NCI-H460 (cell line): ENCODE measurements at places on chromosomes 12 and 14.

DNA sequence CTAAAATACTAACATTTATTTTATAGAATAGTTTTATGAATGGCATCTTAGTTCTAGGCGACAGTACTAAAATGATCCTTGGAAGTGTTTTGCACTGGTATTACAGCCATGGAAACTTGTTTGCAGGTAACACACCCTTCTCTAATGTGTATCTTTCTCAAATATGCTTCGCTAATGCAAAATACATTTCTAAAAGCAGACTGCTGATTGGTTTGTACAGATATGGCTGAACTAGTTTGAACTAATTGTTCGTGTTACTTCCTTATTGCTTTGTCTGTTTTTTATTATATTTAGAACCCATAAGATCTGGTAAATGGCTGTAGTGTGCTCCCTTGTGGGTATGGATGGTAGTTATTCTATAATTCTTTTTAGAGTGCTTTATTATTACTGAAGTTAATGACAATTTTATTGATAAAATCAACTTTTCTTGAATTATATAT is 53.0 kb downstream of the ATF7IP start:
- DNase-seq, result no peak

- DNase-seq, result no peak
Measured at GRCh38 chr12:88255847-88256246, 113.7 kb downstream of the TMTC3 start.

DNA sequence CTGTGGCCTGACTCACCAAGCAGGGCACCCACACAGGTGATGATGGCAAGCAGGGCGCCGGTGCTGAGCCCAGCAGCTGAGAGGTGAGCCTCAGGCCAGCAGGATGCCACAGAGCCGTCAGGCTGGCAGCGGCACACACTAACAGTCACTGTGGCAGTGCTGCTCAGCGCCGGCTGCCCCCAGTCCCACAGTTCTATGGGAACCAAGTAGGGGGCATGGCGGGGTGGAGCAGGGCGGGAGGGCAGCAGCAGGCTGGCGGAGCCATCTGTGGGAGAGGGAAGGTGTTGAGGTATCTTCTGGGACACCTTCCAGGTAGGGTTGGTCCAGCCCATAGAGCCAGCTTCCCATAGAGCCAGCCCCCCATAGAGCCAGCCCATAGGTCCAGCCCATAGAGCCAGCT is 7.0 kb downstream of the PSMB11 start:
- no peak for DNase-seq

DNA sequence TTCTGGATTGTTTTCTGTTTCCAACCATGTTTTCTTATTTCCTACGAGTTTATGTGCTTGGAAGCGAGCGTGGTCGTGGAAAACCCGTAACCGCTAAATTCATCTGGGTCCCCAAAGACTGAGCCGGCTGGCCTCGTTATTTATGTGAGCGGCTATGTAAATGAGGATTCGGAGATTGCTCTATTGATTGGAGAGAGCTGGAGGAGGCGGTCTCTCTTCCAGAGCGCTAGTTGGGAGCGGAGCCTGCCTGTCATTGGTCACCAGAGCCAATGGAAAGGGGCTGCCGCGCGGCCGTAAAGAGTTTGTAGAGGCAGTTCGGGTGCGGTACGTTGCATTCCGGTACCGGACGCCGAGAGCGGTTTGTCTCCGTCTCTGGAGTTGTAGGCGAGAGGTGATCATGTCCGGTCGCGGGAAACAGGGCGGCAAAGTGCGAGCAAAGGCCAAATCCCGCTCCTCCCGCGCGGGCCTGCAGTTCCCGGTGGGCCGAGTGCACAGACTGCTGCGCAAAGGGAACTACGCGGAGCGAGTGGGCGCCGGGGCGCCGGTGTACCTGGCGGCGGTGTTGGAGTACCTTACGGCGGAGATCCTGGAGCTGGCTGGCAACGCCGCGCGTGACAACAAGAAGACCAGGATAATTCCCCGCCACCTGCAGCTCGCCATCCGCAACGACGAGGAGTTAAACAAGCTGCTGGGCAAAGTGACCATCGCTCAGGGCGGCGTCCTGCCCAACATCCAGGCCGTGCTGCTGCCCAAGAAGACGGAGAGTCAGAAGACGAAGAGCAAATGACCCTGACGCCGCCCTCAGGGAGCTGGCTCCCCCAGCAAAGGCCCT is 29.0 kb downstream of the WBP11 start:
- DNase-seq, result peak; percentile 89

DNA sequence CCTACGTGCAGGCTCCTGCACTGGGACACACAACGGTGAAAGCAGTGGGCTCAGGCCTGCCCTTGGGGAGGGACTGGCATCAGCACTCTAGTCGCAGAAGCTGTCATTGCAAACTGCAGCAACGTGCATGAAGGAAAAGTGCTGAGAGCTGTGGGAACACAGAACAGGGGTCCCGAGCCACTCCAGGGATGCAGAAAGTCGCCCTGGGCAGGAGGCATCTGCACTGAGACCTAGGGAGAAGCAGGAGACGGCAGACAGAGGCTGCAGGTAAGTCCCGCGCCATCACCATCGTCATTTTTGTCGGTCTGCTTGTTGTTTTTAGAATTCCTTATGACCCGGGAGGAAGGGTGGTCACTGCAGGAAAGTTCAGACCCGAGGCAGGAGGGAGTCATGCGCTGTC is 21.6 kb upstream of the RIMBP2 start:
- DNase-seq, result no peak

GRCh38 chr12:100798286-100799160 is 3.9 kb downstream of the ANO4 start:
- no peak for DNase-seq

GRCh38 chr12:106288101-106288493 is 14.4 kb upstream of the TCP11L2 start:
- no peak for DNase-seq

- peak; percentile 48 for DNase-seq
Measured at GRCh38 chr12:98002887-98003493, 512.4 kb upstream of the TMPO start.

GRCh38 chr12:91577586-91578539 is 395.2 kb upstream of the DCN start:
- peak; percentile 17 for DNase-seq
